ENCODE measurements at places on chromosomes 12 and 14.

DNA sequence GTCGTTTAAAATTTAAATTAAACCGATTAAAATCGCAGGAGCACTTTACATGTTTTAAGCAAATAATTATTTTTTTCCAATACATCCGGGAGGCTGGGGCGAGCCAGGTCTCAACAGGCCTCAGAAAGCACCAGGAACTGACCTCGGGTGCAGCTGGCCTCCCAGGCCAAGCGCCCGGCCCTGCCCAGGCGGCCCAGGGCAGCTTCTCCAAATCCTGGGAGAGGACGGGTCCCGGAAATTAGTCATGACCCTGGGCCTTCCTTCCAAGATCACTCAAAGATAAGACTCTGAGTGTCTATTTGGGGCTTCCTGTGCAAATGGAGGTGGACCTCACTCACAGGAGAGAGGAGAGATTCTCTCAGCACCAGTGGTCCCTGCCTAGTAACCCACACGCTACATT lies 177.1 kb downstream of the BCL11B start:
- no peak for DNase-seq

- peak; percentile 14 for DNase-seq
Measured at GRCh38 chr12:56158926-56159461, 835 bp downstream of the MYL6 start.

DNA sequence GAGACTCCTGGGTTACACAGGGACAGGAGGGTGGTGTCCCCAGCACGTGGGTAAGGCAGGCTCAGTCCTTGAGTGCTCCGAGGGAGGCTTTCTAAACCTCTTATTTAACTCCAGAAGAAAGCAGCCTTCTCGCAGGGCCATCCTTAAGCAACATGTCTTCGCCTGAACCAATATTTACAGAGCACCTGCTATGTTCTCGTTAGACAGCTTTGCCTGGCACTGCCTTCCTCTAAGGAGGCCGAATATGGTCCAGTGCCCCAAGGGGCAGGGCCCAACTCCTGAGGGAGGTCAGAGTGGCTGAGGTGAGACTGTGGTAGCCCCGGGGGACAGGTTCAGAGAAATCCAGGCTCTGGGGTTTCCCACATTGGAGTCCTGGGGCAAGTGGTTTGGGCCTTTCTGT lies 2.1 kb upstream of the SCARB1 start:
- DNase-seq: no peak

GRCh38 chr14:58744801-58745394 lies 107.1 kb downstream of the DACT1 start:
- no peak for DNase-seq

DNA sequence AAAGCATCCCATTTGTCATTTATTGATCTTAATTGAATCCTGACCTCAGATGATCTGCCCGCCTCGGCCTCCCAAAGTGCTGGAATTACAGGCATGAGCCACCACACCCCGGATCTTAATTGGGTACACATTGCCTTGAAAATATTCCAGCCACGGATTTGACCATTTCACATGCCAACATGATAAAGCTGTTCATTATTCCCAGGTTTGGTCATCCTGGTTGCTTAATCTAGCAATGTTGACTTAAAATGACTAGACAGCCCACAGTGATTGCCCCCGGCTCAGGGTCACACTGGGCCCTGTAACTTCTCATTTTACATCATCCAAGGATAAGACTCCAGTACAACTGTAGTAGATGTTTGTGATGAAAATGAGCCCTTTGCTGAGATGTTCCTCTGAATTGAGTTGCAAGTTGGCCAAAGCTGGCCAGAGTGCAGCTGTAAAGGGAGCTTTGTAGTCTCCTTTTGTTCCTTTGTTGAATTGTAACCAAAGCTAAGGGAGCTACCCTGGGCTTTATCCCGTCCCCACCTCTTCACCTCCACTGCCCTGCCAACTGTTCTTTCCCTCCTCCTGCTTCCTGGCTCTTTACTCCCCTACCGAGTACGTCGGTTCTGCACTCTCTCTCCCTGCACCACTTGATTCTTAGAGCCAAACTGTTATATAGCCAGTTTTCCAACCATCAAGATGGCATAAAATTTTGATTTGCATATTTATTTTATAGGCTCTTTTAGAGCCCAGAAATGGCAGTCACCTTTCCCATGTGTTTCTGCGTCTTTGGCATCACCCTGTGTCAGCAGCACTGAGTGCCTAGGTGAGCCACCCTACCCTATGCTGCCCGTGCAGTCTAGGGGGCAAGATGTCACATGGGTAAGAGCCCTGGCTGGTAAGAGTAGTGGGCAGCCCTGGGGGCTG lies 141.3 kb upstream of the HIF1A start:
- DNase-seq: no peak

DNA sequence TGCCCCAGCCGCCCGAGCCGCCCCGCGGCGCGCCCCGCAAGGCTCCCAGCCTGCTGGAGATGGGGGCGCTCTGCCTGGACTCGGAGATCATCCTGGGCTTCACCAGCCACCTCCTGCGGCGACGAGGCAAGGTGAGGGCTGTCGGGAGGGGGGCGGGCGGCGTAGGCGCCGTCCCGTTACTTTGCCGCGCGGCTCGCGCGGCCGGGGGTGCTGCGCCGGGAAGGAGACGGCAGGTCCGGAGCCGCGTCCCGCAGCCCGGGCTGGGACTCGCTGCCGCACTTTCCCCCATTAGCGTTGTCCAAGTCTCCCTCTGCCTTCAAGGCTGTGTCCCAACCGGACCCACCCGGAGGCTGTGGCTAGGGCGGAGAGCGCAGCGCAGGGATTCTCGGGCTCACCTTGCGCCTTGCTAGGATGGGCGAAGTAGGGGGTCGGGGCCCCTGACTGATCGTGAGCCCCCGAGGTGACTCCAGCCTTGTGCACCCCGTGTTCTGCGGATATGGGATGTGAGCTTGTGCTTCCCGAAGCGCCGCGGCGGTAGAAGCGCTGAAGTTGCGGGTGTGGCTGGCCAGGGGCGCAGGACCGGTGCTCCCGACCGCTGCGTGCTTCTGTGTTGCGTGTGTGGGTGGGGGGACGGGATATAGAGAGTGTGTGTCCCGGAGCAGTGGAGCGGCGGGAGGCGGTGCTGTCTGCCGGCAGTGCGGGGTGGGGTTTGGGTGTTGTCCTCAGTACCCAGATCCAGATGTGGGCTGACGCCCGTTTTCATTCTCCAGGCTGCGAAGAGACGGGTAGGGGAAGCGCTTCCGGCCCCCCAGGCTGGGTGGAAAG lies 1.7 kb upstream of the KIF26A start:
- no peak for DNase-seq

GRCh38 chr12:55653031-55653430 lies 16.3 kb downstream of the OR10P1 start:
- no peak for DNase-seq

- DNase-seq: no peak
Measured at GRCh38 chr12:31773867-31774266, 45.0 kb upstream of the AMN1 start.

GRCh38 chr12:51051787-51052186 lies 3.7 kb downstream of the LETMD1 start:
- DNase-seq: no peak

DNA sequence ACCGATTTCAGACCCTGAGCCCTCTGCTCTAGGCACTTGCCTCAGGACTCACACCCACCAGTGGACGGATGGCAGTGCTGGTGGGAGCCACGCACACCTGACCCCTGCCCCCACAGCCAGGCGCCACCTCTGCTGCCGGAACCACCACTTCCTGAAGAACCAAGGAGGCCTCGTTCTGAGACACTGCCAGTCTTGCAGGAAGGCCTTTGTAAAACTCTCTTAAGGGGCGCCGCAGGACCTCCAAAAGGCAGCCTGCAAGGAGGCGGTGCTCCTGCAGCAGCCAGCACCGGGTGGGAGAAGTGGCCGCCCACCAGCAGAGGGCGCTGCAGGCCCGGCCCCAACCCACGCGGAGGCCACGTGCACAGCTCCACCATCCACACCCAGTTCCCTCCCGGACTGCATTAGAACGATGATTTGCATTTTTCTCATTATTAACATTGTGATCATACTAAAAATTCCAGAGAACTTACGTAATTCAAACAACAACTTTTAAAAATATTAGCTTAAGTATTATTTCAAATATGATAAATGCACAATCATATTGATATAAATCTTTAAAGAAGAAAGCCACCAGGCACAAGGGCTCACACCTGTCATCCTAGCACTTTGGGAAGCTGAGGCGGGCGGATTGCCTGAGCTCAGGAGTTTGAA lies 12.8 kb downstream of the STX2 start:
- DNase-seq: peak; percentile 57

DNA sequence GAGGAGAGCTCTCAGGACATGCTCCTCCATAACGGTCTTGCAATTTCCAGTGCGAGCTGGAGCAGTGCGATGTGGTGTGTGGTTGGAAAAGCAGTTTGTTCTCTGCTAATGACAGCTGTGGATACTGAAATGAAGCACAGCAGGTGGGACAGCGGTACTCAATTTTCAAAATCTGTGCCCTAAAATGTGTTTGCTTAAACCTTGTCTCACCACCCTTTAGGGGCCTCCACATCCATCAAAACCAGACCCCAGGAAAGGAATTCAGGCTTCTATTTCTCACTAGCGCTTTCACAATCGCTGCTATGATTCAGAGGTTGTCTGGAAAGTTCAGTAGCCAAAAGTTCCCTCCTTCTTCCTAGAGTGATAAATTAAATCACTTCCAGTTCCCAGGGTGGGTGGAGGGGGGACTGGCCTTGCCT lies 440.8 kb downstream of the EGLN3 start:
- no peak for DNase-seq

- DNase-seq: peak; percentile 33
Measured at GRCh38 chr12:4807116-4807783, 87.0 kb downstream of the GALNT8 start.

GRCh38 chr12:132185705-132186104 lies 41.4 kb downstream of the NOC4L start:
- peak; percentile 66 for DNase-seq

DNA sequence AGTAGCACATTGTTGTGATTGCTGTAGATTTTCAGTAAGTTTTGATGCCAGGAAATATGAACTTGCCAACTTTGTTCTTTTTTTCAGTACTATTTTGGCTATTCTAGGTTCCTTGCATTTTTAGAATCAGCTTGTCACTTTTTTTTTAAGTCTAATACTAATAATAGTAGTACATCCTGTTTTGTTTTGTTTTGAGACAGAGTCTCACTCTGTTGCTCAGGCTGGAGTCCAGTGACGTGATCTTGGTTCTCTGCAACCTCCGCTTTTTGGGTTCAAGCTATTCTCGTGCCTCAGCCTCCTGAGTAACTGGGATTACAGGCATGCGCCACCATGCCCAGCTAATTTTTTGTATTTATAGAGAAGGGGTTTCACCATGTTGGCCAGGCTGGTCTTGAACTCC lies 16.5 kb downstream of the PWP1 start:
- no peak for DNase-seq

DNA sequence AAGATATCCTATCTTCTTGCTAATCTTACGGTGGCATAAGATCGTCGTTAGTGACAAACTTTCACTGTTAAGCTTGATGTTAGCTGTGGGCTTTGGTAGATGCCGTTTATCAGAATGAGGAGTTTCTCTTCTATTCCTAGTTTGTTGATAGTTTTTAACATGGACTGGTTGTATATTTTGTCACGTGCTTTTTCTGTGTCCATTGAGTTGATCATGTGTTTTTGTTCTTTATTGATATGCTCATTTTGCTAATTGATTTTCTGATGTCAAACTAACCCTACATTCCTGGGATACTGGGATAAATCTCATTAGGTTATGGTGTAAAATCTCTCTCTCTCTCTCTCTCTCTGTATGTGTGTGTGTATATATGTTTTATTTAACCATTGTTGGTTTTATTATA lies 545.1 kb downstream of the AACS start:
- no peak for DNase-seq

GRCh38 chr14:95195031-95195430 lies 37.7 kb upstream of the DICER1 start:
- no peak for DNase-seq

- DNase-seq: no peak
Measured at GRCh38 chr14:34387974-34388516, 74.0 kb downstream of the SPTSSA start.

DNA sequence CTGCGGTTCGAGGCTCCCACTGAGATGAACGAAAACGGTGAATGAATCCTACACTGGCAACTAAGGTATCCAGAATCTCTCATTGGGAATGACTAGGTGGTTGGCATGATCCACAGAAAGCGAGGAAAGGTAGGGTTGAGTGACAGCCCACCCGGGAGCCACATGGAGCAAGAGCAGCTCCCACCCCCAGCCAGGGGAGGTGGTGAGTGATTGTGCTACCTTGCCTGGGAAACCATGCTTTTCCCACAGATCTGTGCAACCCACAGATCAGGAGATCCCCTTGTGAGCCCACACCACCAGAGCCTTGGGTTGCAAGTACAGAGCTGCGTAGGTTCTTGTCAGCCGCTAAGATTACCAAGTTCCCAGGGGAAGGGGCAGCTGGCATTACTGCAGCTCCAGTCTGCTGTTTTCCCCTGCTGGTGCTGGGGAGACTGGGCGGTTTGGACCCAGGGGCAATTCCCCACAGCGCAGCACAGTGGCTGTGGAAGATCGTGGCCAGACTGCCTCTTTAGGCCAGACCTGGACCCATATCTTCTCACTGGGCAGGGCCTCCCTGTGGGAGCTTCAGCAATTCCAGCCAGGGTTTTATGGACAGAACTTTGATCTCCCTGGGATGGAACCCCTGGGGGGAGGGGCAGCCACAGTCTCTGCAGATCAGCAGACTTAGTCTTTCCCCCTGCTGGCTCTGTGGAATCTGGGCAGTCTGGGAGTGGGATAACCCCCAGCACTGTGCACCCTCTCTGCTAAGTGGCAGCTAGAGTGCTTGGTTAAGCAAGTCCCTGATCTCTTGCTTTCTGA lies 44.6 kb upstream of the PPP4R3A start:
- DNase-seq: no peak

DNA sequence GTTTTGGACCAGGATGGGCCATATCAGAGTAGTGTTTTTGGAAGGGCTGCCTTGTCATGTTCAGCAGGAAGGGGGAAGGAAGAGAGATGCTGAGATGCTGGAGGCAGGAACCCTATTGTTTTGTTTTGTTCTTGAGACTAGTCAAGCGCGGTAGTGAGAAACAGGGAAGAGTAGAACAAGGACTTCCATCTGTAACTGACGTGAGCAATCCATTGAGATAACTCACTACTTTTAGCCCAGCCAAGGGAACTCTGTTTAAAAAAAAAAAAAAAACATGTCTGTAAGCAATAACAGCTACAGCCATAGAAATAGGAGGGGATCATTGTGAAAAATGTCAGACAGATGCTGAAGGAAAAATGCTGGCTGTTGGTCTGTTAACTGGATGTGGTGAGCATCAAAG lies 34.0 kb downstream of the CD9 start:
- DNase-seq: no peak

- DNase-seq: no peak
Measured at GRCh38 chr12:2384533-2385351, 332.0 kb downstream of the CACNA1C start.

GRCh38 chr12:104699489-104700190 lies 242.9 kb downstream of the CHST11 start:
- DNase-seq: no peak

GRCh38 chr12:114669401-114670290 lies 14.3 kb downstream of the TBX3 start:
- no peak for DNase-seq

GRCh38 chr14:23060536-23061260 lies 3.4 kb upstream of the CDH24 start:
- no peak for DNase-seq

GRCh38 chr14:87142551-87143211 lies 850.3 kb downstream of the GALC start:
- DNase-seq: no peak

- no peak for DNase-seq
Measured at GRCh38 chr14:93832081-93832480, 43.8 kb upstream of the PRIMA1 start.
